ENCODE measurements at places on chromosomes 3 and 15.

- no peak for DNase-seq
These were observed 887.0 kb downstream of the ROBO1 start for GRCh38 chr3:78880603-78881461.

DNA sequence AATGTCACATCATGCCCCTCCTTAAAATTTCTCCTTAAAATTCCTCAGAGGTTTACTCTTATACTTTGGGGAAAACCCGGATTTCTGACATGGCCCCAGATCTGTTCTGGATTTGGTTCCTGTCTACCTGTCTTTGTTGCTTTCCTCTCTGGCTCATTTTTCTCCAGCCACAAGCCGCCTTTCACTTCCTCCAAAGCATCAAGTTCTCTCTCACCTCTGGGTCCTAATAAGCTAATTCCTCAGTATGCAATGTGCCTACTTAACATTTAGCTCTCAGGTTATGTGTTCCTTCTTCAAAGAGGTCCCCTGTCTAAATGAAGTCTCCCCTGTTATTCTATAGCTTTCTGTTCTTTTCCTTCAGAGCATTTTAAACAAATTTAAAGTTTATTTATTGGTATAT, 16.1 kb downstream of the HMG20A start:
- no peak for DNase-seq

DNA sequence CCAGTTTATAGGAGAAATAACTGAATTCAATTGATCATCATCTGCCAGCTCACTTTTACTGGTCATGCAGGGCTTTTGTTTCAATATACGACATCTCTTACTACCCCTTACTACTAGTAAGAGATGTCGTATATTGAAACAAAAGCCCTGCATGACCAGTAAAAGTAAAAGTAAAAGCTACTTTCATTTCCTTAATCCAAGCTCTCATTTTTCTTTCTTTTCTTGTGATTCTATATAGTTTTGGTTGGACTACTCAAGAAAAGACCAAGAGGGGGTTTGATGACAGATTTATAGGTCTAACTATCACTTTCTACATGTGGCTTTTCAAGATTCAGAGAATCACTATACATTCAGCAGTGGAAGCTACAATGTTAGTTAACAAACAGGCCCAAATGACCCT, 1237.3 kb downstream of the ROBO2 start:
- DNase-seq, result no peak

- DNase-seq, result no peak
These were observed 146.5 kb upstream of the ARPP21 start for GRCh38 chr3:35492841-35493240.

GRCh38 chr15:65326117-65326526, 21.6 kb downstream of the RNU5B-1 start:
- DNase-seq, result no peak

- DNase-seq, result no peak
These were observed 319.4 kb downstream of the NEK10 start for GRCh38 chr3:27049792-27050191.

- no peak for DNase-seq
These were observed 101.3 kb downstream of the NUP210 start for GRCh38 chr3:13318626-13319470.

- DNase-seq, result peak; percentile 30
These were observed 99.6 kb upstream of the ETV5 start for GRCh38 chr3:186208296-186208989.

DNA sequence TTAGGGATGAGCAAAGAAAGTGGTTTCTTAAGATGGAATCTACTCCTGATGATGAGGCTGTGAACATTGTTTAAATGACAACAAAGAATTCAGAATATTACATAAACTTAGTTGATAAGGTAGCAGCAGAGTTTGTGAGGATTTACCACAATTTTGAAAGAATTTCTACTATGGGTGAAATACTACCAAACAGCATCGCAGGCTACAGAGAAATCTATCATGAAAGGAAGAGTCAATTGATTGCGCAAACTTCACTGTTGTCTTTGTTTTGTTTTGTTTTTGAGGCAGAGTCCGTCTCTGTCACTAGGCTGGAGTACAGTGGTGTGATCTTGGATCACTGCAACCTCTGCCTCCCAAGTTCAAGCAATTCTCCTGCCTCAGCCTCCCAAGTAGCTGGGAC, 107.4 kb upstream of the SLC6A6 start:
- DNase-seq, result no peak

DNA sequence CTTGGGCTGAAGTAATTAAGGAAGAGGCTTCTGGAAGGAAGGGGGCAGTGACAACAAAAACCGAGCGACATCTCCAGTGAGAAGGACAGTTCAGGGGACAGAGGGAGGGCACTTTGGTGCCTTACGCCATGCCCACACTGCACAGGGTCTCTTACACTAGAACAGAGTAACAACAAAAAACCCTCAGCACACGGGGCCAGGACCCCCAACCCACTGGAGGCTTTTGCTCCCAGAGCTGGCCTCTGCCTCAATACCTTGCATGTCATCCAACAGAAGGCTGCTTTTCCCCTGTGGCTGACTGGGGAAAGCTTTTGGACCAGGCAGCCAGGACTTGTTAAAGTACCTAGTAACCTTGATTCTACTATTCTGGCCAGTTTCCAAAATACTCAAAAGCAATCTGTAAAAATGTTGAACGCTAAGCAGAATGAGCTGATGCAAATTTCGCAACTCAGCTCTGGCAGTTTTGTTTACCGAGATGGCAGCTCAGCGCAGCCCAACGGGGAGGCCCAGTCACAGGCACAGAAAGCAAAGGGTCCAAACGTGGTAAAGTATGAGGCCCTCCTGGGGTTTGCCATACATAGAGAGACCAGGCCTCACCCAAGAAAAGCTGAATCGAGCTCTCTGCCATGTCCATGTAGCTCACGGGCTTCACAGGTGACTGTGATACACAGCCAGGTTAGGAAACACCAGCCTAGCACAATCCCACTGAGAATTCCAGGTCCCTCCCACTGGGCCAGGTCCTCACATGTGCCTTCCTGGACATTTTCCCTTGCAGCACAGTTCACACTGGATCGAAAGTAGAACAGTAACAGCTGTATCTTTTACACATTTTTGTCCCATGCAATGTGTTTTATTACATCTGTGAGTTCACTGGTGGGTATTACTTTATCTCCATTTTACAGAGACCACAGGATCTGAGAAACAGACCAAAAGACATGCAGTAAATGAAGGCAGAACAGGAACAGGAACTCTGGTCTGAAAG, 6.0 kb downstream of the CHCHD4 start:
- DNase-seq, result no peak

DNA sequence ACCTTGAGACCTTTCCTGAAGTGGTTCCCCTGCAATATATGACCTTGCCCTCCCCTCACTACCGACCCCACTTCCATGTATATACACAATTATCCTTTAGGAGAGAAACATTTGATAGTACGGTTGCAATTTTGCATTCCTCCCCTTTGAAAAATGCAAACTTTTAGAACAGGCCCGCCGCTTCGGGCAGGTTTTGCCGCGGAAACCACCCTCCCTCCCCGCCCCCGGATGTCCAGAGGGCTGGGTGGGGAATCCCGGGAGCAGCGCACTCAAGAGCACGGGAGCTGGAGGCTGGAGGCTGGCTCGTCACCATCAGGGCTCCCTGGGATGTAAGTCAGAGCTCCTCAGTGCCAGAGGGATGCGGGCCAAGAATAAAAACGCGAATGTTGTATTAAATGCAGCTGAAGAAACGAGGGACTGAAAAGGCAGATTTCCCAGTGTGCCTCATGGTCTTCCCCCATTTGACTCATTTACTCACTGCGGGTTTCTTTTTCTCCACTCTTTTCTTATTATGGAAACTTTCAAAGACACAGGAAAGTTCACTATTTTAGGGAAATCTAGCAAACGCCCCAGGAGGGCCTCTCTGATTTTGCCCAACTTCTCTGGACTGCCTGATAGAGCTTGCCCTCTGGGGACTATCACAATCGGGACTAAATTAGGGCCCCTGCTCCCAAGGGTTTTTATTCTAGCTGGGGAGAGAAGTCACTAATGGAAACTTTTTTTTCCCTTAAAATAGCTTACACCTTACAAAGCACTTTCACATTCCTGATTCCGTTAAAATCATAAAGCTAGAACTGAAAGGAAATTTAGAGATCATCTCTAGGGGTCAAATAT, 2.9 kb upstream of the USP3 start:
- no peak for DNase-seq

- DNase-seq, result no peak
These were observed 755 bp downstream of the PDE8A start for GRCh38 chr15:84982301-84982920.

GRCh38 chr15:31331389-31331788, 4.8 kb downstream of the KLF13 start:
- peak; percentile 37 for DNase-seq

GRCh38 chr15:84034578-84035398, 200.8 kb upstream of the GOLGA6L4 start:
- DNase-seq, result no peak

DNA sequence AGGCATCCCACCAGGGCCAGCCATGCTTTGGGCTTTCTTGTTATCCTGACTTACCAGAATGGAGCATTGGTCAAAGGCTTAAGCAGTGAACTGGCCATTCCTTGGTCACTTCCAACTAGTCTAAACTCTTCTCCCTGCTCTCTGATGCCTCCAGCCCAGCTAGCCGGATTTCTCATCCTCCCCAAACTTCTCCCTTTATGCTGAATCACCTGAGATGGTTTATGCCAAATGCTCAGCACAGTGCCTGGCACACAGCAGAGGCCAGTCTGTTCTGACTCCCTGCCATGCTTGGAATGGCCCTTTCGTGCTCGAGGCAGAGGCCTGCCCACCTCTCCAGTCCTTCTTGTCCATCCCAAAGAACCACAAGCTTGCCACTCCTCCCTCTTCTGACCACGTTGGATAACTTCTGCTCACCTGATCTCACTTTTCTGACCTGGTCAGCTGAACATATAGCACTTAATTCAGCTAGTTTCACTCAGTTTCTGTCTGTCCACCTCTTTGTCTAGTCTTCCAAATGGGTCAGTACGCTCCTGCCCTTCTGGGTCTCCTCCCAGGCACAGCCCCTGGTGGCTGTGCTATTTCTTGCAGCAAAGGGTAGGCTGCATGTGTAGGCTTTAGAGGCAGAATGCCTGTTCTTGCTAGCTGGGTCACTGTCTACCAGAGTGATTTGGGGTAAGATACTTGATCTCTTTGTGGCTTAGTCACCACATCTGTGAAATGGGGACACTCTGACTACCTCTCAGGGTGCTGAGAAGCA, 2.2 kb upstream of the RBP1 start:
- no peak for DNase-seq

DNA sequence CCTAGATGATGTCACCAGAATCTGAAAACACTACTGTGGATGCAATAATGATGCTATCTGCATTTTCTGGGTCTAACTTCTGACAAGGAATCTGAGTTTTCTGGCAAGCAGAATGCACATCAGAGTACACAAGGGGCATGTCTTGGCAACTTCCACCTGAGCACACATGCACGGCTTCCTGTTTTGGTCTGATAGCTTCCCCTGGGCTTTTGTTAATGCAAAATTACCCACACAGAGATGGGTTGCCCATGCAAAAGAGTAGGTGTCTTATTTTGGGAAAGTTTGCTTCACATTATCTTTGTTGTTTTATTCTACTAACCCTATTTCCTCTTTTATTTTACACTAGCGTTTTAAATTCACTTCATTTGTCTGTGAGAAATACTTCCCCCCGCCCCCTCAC, 74.2 kb upstream of the SATB1 start:
- no peak for DNase-seq

- no peak for DNase-seq
These were observed 125.0 kb downstream of the CHSY1 start for GRCh38 chr15:101126618-101127505.

DNA sequence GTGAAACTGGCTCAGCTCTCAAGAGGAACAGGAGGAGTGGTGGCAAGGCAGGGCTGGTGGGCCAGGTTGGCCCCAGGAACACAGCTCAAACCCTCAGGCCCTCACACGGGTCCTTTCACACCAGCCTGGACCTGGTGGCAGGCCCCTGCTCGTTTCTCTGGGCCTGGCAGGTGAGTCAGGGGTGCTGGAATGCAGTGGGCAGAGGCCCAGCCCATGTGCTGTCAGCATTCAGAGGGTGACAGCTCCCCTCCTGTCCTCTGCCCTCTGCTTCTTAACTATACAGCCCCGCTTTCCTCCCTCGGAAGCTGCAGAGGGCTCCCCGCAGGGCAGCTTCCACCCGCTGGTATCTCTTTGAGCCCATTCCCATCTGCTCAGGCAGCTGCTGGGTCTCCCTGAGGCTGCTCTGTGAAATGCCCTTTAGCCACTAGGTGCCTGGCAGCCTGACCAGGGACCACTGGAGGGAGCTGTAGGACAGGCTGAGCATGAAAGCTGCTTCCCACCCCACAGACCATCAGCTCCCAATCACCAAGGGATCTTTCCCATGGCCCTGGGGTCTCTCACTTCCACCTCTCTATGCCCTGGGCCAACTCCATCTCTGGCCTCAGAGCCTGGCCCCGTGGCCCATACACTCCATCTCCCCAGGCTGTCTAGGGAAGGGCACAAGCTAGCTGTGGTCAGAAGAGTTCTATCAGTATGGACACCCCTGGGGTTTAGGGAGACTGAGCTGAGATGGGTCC, 24.8 kb downstream of the SHF start:
- DNase-seq, result peak; percentile 78

- no peak for DNase-seq
These were observed 83.4 kb downstream of the CCK start for GRCh38 chr3:42182555-42182954.

DNA sequence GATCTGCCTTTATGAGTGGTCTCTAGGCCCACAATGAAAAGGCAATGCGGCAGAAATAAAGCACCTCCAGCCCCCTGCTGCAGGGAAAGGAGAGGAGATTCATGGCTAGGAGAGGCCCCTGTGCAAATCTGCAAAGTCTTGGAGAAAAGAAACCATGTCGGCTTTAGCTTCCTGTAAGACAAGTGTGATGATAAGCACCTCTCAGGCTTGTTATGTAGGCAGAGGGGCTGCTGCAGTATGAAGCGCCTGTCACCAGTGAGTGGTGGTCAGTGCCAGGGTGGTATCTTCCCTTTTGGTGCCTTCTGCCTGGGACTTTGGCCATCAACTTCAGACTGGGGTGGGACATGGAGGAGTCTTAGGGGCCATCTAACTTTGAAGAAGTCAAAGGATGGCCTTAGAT, 59.2 kb upstream of the ARHGEF3 start:
- no peak for DNase-seq

DNA sequence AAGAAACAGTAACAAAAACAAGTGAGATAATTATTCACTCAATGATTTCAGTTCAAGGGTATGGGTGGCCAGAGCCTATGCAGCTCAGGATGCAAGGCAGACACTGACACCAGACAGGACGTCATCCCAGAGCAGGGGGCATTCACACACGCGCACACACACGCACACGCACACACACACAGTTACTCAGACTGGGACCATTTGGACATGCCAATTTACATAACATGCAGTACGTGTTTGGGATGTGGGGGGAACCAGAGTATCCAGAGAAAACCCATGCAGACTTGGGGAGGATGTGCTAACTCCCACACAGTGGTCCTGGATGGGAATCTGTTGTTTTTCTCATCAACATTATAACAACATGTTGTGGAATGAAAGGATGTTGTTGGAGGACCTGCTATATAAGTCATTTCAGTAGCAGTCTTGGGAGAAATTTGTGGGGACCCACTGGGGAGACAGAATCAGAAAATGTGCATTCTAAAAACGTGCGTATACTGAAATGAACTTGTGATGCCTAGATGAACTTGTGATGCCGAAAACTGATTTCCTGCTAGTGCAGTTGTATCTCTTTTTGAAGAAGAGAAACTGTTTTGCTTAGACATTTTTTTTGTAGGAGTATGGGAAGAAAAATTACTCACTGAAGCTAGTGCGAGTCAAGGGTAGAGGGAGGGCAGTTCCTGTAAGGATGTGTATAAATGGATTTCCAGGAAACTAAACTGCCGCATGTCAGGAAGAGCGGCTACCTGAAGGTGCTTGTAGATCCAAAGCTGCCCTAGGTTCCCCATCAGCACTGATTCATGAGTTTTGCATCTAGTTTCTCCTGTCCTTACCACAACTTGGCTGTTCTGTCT, 25.2 kb downstream of the CD200 start:
- no peak for DNase-seq
